ENCODE measurements at places on chromosomes 6 and 20. TPM values are rescaled to one million over a fixed set of nuclear protein-coding genes. Genes with fewer than 3 reads are reported as not detected.

The BANF2 gene
- total RNA-seq = not detected

The PFDN6 gene
- total RNA-seq = 15.2 TPM

The TRIM10 gene
- not detected for total RNA-seq

The TCP11 gene
- not detected for total RNA-seq

DNA sequence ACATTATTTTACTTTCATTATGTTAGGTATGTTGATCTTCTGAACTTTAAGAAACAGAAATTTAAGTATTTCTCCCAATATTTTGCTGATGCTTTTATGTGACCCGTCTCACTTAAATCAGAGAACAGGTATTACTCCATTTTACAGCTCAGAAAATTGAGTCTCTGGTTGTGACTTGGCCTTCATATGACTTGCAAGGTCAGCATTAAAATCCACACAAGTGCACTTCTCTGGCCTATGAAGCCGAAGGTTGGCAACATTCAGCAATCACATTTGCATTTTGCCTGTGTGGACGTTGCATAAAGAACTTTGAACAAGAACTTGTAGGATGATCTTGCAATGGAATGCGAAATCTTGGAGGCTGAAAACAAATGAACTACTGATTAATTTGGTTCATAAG, 10.1 kb upstream of the MYLIP start:
- no peak for DNase-seq

DNA sequence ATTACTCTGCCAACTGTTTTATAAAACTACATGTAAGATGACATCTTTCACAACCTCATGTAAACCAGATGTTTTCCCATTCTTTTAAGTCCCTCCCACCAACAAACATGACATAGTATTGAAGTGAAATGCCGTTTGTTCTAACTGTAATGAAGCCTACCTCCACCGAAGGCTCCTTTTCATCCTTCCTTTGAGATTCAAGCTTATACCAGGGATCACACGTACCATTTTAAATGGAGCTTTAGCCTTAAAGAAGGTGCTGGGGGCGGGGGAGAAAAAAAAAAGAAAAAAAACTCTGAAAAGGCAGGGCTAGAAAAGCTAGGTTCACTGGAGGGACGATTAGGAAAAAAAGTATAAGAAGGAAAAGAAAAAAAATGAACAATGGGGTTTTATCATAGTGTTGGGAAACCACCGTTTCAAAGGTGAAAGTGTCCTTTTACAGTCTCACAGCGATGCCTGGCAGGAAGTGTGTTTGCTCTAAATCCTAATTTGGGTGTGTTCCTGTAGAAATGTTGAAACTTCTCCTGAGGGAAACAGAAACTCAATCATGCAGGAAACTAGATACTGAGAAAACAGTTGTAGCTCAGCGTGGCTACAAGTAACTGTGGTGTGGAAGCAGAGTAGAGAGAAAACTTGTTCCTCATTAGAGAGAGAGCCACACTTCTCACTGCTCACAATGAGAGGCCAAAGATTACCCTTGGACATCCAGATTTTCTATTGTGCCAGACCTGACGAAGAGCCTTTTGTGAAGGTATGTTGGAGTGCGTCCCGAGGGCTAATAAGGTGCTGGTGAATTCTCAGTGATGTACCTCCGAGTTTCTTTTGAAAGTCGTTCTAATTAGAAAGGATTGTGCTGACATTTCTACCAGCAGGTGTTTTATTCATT, 37.6 kb upstream of the HINT3 start:
- DNase-seq = peak; percentile 96

GRCh38 chr6:125533710-125534397, 215.6 kb upstream of the HEY2 start:
- no peak for DNase-seq

- DNase-seq = peak; percentile 22
Observed at GRCh38 chr20:62123450-62124118, 1.3 kb downstream of the LSM14B start.

DNA sequence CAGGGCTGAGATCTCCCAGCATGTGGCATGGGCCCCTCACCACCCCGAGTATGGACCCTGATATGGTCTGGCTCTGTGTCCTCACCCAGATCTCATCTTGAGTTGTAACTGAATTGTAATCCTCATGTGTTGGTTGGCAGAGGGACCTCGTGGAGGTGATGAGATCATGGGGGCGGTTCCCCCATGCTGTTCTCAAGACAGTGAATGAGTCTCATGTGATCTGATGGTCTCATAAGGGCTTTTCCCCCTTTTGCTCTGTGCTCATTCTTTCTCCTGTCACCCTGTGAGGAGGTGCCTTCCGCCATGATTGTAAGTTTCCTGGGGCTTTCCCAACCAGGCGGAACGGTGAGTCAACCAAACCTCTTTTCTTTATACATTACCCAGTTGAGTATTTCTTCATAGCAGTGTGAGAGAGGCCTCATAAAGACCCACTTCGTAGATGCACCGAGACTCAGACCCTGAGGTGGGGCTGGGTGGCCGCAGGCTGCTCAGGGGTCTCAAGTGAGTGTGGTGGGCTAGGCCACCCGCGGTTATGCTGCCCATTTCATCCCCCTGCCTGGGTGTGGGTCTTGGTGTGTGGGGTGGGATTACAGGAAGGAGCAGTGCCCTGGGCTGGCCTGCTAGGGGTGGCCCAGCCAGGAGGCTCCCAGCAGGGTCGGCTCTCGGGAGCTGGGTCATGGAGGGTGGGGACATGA, 26.2 kb upstream of the GATA5 start:
- peak; percentile 82 for DNase-seq

DNA sequence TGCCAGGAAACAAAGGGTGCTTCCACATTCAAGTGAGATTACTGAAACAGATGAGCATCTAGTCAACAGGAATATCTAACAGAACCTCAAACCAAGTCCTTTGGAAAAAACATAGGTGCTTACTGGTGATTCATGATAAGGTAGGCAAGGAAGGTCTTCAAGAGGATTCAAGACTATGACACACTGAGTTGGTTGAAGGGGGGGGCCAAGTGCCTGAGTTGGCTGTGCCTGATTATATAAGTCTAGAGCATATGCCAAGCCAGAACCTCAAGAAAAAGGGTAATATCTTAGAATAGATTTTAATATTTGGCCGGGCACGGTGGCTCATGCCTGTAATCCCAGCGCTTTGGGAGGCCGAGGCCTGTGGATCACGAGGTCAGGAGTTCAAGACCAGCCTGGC, 63.7 kb downstream of the LYRM4 start:
- no peak for DNase-seq

DNA sequence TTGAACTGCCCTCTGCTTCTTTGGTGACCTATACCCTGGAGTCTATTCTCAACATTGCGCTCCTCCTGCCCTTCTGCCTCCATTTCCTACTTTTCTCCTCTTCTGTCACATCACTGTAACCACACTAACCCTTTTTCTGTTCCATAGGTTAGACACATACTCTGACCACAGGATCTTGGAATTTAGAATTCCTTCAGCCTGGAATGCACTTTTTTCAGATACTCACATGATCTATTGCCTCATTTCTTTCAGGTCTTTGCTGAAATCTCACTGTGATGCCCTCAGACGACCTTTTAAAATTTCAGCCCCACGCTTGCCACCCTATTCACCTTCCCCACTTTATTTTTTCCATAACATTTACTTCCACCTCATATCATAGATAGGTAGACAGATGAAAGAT, 5.1 kb downstream of the VNN1 start:
- no peak for DNase-seq

- DNase-seq = no peak
Observed at GRCh38 chr6:34374069-34374468, 18.4 kb downstream of the NUDT3 start.

- no peak for DNase-seq
Observed at GRCh38 chr20:57433657-57434389, 42.6 kb downstream of the RBM38 start.

DNA sequence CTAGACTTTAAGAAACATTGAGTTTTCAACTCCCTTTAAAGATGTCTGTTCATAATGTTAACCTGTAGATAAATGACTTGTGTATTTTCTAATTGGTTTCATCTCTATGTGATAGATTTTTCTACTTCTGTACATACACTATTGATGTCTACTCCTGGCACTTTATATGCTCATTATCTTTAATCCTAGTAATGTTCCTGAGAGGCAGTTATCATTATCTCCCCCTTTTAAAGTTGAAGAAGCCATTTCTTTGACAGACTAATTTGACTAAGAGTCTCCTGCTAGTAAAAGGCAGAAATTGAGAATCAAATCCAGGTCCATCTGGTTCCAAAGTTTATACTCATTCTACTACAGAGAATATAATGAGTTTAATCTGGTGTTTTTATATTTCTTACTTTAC, 137.2 kb upstream of the SAMD5 start:
- DNase-seq = no peak

Data from mammary epithelial cell (primary cell).